Effector memory CD4-positive, alpha-beta T cell (primary cell): ENCODE measurements at places on chromosomes 5 and 9.

GRCh38 chr5:175695161-175696126, 37.6 kb downstream of the HRH2 start:
- no peak for DNase-seq

DNA sequence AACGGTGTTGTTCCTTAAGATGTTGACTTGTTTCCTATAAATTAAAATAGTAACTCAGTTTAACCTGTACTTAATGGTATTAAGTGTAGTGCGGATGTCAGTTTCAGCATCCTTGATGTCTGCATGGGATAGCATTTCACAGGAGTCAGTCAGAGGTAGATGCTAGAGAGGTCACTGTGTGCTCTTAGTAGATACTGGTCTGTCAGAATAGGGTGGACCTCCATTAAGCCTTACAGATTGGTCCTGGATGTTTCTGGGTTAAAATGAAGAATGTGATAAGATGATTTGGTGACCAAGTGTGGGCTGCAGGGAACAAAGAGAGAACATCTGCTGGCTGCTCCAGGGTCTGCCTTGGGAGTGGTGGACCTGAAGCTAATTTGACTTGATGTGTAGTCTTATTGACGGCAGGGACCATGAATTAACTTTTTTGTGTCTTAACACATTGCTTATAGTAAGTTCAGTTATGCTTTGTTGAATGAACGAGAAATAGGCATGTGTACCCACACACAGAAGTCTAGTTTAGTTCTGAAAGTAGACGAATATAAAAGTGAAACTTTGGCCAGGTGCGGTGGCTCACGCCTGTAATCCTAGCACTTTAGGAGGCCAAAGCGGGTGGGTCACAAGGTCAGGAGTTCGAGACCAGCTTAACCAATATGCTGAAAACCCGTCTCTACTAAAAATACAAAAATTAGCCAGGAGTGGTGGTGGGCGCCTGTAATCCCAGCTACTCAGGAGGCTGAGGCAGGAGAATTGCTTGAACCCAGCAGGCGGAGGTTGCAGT, 12.5 kb downstream of the RAB24 start:
- no peak for DNase-seq

GRCh38 chr9:124765439-124765835, 5.7 kb downstream of the NR6A1 start:
- DNase-seq: no peak

GRCh38 chr5:10985721-10986110, 224.7 kb upstream of the DAP start:
- no peak for DNase-seq

- DNase-seq: no peak
These were observed 455.5 kb upstream of the TRPC7 start for GRCh38 chr5:136820848-136821247.

- no peak for DNase-seq
These were observed 369.0 kb downstream of the CAAP1 start for GRCh38 chr9:26523577-26523976.

GRCh38 chr5:35488791-35489190, 128.9 kb upstream of the SPEF2 start:
- DNase-seq: no peak

DNA sequence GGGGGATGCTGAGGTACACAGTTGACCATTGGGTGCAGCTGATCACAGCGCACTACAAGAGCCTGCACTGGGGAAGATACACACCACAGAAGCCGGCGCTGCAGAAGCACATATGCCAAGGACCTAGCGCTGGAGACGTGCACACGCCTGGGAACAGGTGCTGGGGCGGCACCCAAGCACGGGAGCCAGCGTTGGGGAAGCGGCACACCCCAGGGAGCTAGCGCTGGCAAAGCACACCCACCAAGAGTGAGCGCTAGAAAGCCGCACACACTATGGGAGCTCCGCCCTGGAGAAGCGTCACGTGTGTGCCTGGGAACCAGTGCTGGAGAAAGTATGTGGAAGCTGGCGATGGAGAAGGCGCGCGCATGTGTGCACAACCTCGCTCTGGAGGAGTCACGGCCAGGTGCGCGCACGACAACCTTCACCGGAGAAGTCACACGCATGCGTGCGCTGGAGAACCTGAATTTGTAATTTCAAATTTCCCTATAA, 4.5 kb downstream of the FANCC start:
- no peak for DNase-seq

GRCh38 chr5:34001241-34001841, 6.5 kb downstream of the AMACR start:
- DNase-seq: no peak

GRCh38 chr9:38107811-38108304, 38.8 kb upstream of the SHB start:
- no peak for DNase-seq

DNA sequence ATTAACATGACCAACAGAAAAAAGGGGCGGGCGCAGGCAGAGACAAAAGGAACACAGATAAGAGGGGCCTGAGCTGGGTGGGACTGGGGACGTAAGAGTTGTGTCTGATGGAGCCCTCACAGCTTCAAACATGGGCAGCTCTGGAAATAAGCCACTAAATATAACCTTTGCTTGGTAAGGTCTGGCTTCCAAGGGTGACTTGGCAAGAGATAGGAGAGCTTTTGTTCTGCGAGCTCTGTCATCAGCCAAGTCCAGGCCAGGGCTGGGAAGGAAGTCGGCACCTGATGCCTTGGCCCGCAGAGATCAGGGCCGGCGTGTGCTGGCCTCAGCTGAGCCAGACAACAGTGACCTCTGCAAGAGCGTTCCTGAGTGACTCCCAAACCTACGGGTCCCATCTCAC, 11.8 kb downstream of the TRUB2 start:
- DNase-seq: no peak

DNA sequence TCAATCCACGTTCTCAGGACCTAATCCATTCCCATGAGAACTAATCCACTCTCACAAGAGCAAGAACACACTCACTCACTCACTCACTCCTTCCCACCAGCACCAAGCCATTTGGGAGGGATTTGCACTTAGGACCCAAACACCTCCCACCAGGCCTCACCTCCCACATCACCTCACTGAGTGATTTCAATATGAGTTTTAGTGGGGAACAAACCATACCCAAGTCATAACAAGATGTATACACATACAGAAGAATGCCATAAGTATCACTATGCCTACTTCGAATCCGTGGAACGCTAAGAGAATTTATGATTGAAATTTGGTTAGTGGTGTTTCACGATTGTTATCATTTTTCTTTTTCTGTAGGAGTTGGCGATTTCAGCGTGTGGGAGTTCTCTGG, 29.3 kb upstream of the CTSL start:
- no peak for DNase-seq

GRCh38 chr5:131436081-131436480, 172.2 kb downstream of the CDC42SE2 start:
- no peak for DNase-seq

DNA sequence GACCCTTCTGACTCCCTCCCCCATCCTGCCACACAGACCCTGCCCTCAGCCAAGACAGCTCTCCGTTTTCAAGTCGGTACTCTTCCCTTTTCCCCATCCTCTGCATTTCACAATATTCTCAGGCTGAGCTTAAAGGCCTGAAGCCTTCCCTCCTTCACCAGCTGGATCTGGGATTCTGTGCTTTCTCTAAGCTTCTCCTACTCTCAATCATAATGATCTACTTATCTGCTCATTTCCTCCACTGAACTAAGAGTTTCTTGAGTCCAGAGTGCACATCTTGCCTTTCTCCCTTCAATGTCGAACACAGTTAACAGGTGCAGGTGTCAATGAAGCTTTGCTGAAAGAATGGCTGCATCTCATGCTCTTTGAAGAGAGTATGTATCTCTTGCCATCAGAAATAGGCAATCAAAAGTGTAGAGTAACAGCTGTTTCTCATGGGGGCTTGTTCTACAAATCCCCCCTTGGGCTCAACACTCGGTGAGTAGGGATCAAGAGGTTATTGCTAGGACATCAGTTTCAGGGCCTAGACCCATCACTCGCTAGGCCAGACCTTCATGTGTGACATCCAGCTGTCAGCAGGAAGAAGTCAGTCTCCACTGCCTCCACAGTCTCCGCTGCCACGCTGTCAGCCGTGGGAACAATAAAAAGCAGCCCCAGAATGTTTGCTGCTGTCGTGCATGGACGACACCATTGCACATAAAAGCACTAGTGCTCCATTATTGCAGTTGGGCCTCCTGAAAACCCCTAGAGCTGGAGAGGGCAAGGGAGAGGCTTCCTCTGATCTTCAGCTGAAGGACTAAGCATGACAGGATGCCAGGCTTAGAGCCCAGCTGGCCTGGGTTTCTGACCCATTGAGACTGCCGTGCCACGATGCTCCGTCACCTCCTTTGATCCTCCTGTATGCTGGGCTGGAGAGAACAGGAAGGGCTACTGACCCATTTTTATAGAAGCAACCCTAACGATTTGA, 23.7 kb downstream of the TRAF1 start:
- no peak for DNase-seq

DNA sequence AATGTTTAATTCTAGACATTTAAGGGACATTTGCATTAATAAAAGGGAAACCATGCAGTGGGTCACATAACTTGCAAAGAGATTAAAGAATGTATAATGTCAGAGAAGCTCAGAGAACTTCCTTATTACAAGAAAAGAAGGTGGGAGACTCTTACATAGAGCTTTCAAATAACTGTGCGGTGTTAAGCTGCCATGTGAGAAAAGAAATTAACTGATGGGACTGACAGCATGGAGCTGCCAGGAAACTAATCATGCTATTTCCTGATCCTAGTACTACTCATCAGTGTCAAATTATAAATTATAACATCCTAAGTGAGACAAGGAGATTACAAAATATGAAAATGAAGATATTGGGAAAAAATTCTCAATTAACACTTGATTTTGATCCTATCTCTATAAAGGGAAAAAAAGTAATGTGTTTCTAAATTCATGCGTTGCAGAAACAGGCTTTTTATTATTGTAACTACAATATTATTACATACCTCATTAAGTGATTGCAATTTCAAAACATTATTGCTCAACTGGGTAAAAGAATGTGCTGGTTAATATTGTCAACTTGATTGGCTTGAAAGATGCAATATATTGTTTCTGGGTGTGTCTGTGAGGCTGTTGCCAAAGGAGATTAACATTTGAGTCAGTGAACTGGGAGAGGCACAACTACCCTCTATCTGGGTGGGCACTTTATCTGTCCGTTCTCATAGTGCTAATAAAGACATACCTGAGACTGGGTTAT, 609.5 kb upstream of the NUDT12 start:
- DNase-seq: no peak

GRCh38 chr9:103574056-103574455, 520.1 kb upstream of the SMC2 start:
- DNase-seq: no peak

DNA sequence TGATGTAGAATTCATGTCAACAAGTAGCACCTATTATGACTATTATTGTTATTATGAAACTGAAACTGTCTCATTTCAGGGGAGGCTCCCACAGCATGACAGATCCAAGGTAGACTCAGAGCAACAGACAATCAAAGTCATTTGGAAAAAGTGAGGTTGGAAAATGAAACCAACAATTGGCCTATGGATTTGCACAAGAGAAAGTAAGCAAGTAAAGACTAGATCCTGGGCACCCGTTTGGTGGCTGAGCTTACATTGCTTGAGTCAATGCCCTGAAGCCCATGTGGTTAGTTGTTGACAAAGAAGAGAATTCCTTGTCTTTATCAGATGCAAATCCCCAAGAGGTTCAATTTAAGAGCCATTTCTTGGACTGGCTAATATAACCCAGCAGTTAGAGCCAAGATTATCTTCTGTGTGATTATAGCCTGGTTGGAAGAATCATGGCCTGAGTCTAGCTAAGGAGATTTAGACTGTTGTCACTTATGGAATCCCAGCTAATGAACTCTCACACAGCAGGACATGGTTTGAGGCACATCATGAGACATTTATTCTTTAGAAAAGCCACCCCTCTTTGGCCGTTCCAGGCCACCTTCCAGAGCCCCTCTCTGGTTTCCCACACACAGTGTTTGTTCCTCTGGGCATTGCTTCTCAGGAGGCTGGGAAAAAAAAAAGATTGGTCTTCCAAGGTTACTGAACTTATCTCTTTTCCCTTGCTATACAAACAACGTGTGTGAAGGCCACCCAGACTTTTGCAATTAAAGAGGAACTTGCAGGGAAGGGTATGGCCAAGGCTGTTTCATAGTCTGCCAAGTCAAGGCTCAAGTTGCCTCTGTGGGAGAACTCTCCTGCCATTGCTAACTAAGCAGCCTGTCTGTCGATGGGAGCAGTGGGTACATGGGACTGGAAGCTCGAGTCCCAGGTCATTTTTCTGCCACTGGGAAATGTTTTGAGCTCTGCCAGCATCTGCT, 399.5 kb downstream of the ENC1 start:
- no peak for DNase-seq

- no peak for DNase-seq
These were observed 99.1 kb downstream of the PTTG1 start for GRCh38 chr5:160520609-160521391.

- DNase-seq: no peak
These were observed 107.0 kb downstream of the COL5A1 start for GRCh38 chr9:134748591-134748990.

- no peak for DNase-seq
These were observed 84.0 kb downstream of the RAB3C start for GRCh38 chr5:58666598-58667581.

GRCh38 chr5:164203581-164204225, 698.3 kb downstream of the MAT2B start:
- no peak for DNase-seq

GRCh38 chr5:61184708-61185107, 22.4 kb upstream of the SMIM15 start:
- DNase-seq: no peak

DNA sequence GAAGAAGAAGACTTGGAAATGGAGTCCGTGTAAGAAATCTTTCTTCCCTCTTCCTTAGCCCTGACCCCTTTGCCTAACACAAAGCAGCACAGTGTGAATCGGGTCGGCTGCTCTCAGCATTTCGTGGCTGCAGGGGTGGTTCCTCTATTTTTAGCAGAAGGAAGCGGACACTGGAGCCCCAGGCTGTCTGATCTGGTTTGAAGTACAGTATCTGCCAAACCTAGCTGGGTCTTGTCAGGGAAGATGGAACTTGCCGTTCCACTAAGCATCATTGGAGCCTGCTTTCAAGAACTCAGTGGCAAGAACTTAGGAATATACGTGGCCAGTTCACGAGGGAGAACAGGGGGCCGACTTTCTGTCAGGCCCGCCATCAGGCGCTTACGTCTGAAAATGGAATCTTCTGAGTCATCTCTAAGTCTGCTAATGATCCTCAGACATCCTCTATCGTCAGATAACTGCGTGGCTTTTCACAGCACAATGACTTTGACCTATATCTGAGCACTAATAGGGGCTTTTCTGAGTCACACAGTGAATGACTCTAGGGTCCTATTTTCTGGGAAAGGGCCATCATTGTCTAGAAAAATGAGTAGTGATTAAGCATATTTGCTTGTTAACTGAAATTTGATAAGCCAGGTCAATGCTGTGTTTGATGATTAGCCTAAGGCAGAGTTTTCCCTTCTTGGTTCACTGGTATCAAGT, 43.3 kb upstream of the NCS1 start:
- peak; percentile 62 for DNase-seq

GRCh38 chr9:131674425-131675421, 65.2 kb downstream of the RAPGEF1 start:
- no peak for DNase-seq

GRCh38 chr5:52945040-52945439, 44.1 kb upstream of the ITGA2 start:
- no peak for DNase-seq

GRCh38 chr5:61626639-61627282, 294.7 kb downstream of the ZSWIM6 start:
- no peak for DNase-seq

- no peak for DNase-seq
These were observed 40.5 kb downstream of the PTTG1 start for GRCh38 chr5:160462167-160462566.
